Upper lobe of right lung (tissue), 1 donor: ENCODE measurements at places on chromosomes 6 and 20.

- DNase-seq = no peak
Measured at GRCh38 chr6:396126-396520, 4.6 kb downstream of the IRF4 start.

DNA sequence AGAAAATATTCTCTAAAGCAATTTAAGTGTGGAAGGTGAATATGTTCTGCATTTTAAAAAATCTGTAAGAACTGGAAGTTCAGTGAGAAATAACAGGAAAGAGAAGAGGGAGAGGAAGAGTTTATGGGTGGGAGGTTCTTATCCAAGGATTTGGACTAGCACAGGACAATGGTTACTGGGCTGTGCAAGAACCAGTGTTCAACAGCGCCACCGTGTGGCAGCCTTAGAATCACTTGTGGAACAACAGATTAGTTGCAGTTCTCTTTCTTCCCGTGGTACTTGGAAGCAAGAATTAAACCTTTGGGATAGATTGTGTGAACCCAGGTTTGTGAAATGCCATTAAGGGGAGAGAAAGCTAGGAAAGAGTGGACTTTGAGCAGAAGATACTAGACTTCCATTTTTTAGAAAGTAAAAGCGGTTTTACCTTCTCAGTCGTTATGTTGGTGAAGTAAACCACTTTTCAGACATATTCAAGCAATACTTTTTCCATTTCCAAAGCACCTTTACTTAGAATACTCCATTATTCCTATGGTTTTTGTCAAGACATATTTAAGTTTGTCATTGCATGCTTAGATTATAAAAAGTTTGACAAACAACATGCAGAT, 436.7 kb downstream of the RNF144B start:
- DNase-seq = no peak

- DNase-seq = no peak
Measured at GRCh38 chr6:71309656-71310055, 21.0 kb downstream of the OGFRL1 start.

DNA sequence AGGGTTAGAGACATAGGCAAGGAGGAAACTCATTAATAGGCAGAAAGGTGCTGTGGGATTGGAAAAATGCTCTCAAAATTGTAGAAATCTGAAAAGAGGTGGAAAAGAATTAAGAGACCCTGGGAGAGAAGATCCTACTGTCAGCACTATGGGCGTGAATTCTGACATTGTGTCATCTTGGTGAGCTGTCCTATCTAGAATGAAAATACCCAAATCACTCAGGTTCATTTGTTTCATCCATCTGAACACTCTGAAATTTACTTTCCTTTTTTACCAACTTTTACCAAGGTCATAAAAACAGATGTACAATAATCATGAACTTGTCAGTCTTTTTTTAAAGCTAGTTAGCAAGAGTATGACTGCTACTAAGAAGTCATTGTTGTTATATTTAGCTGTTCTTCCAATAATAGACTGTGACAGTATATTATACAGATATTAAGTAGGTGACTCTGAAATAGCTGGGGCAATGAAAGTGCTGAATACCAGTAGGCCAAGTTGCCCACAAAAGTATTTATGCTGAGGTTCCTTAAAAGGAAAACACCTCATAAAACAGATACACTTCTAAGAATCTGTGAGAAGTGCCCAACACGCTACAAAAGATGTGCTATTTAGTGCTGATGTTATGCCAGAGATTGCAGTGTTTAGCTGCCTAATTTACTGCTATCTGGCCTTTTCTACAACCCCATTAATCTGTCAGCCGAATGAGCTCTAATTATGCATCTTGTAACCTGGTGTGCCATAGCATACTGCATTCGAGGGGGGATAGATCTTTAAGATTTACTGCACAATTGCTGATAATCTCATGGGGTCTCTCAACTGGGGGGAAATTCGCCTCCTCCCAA, 217.5 kb upstream of the SUPT3H start:
- no peak for DNase-seq

GRCh38 chr6:28534306-28534705, 8.6 kb downstream of the GPX5 start:
- no peak for DNase-seq

DNA sequence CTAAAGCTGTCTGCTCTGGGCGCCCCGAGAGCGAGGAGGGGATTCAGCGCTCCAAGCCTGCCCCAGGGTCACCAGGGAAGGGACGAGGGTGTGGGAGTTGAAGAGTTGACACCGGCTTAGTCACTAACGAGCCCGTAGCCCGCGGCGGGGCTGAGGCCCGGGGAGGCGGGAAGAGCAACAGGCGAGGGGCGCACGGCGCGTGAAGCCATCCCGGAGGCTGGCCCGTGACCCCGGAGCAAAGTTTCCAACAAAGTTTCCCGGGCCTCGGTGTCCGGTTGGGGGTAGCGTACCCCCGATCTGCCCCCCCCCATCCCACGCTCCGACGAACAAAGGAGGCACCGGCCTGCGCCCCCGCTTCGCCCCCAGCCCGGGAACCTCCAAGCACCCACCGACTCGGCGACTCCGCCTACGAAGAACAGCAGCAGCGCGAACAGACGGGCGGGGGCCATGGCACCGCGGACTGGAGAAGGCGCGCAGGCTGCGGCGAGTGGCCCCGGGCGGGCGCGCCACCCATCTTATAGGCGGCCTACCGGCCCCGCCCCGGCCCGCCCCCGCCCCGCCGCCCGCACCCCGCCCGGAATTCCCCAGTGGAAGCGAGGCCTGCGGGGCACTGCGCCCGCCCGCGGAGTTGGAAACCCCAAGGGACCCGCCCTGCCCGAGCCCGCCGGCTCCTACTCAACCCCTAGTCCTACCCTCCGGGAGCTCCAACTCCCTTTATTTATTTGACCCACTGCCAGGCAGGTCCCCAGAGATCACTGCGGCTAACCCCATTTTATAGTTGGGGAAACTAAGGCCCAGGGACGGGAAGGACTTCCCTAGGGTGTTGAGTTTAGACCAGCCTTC, at the start of gene SDC4:
Gene SDC4 (minus strand): TSS at position 489 of the 843 bp plus-strand sequence. CDS start 40 bp downstream, at position 449.
- DNase-seq = peak; percentile 89

DNA sequence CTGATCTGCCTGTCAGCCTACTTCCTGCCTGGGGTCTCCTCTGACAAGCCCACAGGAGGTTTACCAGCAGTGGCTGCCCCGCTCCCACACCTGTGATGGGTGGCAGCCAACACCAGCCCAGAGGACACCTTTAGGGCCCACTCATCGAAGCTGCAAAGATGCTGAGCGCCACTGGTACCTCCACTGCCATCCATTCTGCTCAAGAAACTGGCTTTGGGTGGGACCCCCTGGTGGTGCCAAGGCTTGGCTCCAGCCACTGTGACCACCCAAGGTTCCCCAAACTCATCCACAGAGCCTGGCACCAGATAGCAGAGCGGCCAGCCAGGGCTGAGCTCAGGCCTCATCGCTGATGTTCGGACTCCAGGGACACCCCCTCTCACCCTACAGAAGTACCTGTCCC, 42.5 kb downstream of the PREX1 start:
- DNase-seq = peak; percentile 32

GRCh38 chr6:52538901-52539354, 37.9 kb downstream of the TRAM2 start:
- DNase-seq = no peak

GRCh38 chr6:36230371-36230770, 33.8 kb downstream of the BRPF3 start:
- DNase-seq = no peak

- no peak for DNase-seq
Measured at GRCh38 chr20:44720621-44720996, 5.4 kb downstream of the CCN5 start.

- DNase-seq = no peak
Measured at GRCh38 chr20:57735831-57736737, 26.3 kb upstream of the PMEPA1 start.

DNA sequence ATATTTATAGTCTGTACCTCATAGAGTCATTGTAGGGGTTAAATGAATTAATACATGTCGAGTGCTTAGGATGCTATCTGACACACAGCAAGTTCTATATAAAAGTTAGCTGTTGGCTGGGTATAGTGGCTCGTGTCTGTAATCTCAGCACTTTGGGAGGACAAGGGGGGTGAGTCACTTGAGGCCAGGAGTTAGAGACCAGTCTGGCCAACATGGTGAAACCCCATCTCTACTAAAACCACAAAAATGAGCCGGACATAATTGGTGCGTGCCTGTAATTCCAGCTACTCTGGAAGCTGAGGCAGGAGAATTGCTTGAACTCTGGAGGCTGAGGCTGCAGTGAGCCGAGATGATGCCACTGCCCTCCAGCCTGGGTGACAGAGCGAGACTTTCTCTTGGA, 222.9 kb downstream of the UBE3D start:
- no peak for DNase-seq

DNA sequence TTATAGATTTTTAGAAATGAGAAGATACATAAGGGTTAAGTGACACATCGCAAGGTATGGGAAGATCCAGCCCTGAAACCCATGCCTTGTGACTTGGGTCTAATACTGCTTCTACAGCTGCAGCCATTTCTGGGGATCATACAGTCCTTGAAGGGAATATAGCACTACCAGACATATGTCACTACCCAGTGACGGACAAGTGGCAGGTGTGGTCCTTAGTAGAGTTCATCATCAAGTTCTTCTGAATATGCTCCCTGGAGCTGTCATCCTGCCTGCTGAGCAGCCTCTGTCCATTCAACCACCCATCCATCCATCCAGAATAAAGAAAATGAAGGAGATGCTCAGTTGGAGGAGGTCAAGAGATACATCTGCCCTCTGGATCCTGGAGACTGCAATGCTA, 118.6 kb upstream of the ASF1A start:
- no peak for DNase-seq

DNA sequence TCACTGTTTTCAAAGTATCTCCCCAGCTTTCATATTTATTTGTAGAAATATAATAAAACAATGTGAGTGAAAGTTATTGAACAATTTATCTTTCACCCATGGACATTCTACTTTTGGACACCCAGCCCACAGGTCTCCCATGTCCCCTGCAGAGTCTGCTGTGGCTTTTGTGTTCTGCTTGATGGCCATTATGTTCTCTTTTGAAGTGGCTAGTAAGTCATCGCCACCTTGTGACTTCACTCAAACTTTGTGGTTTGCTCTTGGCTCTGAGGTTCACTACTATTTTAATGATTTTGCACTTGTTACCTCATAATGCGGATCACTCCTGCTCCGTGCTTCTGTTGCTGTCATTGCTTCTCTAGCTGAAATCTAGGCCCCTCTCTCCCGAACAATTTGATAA, 10.2 kb upstream of the DEFB113 start:
- DNase-seq = no peak

DNA sequence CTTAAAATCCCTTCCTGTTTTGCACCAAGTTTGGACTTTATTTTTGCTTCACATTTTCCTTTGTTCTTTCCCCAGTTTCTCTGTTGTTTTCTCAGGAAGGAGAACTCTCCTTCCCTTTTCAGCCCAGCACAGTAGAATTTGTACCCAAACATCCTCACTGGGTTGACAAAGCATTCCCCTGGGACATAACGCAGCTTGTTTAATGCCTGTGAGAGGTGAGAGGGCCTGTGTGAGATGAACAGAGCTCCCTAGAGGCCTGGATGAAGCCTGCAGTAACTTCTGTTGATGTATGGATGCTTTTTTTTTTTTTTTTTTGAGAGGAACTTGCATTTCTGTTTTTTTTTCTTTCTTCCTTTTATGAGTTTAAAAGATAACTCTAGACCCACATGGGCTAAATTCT, 104.9 kb upstream of the SLC22A23 start:
- DNase-seq = no peak

- DNase-seq = no peak
Measured at GRCh38 chr6:158191032-158191431, 22.9 kb downstream of the GTF2H5 start.

- DNase-seq = no peak
Measured at GRCh38 chr6:64680446-64680845, 1026.6 kb downstream of the EYS start.

- no peak for DNase-seq
Measured at GRCh38 chr6:12333128-12333527, 43.0 kb downstream of the EDN1 start.

GRCh38 chr6:143959927-143960326, 48.1 kb downstream of the PLAGL1 start:
- DNase-seq = no peak

DNA sequence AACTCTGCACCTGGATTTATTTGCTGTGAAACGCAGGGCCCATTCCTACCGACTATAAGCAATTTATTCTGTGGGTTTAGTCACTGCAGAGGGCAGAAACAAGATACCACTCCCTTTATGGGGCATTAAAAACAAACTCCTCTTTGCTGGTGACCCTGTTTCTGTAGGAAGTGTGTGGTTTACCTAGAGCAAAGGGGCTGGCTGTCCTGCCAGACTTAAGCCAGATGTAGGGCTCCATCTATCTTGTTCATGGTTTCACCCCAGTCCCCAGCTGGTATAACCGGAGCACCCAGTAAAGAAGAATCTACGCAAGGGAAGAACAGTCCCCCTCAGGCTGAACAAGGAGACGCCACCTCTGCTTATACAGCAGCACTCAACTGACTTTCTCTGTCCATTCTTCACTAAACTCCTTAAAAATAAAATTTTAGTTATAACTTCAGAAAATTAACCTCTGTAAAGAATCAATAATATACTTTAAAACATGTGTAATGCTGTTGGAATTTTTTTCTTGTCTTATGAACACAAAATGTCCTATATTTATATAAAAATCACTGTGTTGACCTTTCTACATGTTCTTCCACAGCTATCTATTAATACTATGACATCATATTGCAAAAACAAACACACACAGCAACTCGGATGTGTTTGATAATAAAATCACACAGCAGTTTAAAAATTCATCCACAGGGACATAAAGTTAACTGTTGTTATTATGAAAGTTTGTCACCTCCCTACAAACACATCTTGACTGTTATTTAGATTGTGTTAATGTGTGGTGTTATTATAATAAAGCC, 126.1 kb upstream of the RPS6KA2 start:
- no peak for DNase-seq

DNA sequence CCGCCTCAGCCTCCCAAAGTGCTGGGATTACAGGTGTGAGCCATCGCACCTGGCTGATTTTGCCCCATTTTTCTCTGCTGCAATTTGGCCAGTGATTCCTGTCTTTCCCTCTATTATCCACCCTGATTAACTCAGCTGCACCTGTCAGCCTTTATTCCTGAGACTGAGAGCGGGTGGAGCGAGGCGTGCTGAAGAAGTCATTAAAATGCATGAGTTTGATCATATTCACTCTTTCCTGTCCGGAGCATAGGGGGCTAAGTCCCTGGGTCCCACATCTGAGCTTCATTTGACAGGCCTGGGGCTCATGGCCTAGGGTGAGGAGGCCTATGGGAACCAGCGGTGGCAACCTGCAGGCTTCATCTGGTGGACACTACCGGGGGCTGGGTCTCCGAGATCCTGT, 25.7 kb upstream of the CTNNBL1 start:
- no peak for DNase-seq

DNA sequence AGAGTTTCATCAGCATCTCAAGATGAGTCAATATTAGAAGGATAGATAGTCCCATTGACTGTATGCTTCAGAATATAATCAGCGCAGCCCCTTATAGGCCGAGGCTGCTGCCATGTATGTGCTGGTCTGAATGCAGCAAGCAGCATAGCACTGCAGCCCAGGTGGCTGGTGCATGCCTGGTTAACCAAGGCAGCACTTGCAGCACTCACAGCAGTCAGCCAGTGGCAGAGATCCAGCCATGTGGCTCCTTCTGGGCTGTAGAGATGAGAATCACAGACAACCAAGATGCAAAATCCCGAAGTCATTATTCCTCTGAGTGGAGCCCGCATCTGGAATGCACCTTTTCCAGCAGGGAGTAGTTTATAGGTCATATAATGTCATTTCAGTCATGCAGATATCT, 251.9 kb downstream of the UST start:
- no peak for DNase-seq
